Activated CD4-positive, alpha-beta T cell treated with anti-CD3 and anti-CD28 coated beads, Interleukin-2, amount 50 U/mL, for 24 hours (primary cell): ENCODE measurements at places on chromosomes 3 and 15.

GRCh38 chr3:66986406-66986805 lies 11.7 kb upstream of the KBTBD8 start:
- DNase-seq = no peak

DNA sequence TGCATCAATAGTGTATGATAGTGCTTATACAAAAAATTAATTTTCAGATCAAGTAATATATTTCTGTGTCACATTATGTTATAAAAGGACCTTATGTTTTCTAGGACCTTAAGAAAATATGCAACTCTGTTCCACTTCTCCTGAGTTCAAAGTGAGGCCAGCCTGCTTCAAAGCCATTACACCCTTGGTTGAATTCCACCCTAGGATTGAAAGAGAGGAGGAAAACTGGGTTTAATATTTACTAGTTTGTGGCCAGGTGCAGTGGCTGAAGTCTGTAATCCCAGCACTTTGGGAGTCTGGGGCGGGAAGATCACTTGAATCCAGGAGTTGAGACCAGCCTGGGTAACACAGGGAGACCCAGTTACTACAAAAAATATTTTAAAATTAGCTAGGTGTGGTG lies 32.9 kb upstream of the NR1I2 start:
- no peak for DNase-seq

- DNase-seq = no peak
These were observed 113.4 kb downstream of the PLCH1 start for GRCh38 chr3:155631323-155632019.

- no peak for DNase-seq
These were observed 25.6 kb upstream of the ZNF280D start for GRCh38 chr15:56758770-56759449.

GRCh38 chr3:155835341-155836071 lies 18.7 kb downstream of the SLC33A1 start:
- DNase-seq = no peak
